ENCODE measurements at places on chromosomes 7 and 10.

DNA sequence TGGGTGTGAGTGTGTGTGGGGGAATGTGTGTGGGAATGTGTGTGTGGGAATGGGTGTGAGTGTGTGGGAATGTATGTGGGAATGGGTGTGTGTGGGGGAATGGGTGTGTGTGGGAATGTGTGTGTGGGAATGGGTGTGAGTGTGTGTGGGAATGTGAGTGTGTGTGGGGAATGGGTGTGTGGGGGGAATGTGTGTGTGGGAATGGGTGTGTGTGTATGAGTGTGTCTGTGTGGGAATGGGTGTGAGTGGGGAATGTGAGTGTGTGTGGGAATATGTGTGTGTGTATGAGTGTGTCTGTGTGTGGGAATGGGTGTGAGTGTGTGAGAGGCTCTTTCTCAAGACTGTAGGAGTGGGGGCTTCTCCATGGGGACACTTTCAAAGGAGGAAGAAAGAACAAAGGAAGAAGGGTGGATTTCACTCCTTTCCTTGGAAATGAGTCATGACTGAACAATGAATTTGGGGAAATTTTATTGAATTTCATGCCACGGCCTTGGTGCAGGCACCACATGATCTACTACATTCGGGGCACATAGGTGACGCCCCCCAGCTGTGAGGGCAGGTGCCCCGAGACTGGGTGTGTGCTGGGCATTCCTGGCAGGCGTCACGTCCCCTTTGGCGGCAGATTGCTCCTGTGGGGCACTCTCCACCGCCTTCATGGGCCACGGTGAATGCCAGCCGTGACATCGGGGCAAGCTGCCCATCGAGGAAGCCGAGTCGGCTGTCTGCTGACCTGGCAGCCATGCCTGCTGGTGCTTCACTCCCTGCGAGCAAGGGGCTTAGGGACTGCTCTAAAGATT lies 88.8 kb upstream of the INSIG1 start:
- peak; percentile 18 for DNase-seq

DNA sequence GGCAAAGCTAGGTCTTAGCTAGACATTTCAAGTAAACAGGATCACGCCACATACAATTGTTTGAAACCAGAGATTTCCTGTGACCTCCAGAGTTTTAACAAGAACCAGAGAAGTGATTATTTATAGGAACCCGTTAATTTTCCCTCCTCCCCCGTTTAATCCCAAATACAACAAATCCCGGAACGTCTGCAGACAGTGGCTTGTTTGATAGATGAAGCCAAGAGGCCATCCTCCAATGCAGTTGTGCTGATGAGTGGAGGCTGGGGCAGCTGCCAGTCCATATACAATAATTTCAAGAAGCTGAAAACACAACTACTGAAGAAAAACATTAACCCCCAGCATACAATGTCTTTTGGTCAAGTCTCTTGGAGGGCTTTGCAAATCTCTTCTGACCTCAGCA lies 971.6 kb upstream of the ZNF722 start:
- DNase-seq = no peak

GRCh38 chr10:62917475-62918238 lies 101.5 kb upstream of the EGR2 start:
- no peak for DNase-seq

DNA sequence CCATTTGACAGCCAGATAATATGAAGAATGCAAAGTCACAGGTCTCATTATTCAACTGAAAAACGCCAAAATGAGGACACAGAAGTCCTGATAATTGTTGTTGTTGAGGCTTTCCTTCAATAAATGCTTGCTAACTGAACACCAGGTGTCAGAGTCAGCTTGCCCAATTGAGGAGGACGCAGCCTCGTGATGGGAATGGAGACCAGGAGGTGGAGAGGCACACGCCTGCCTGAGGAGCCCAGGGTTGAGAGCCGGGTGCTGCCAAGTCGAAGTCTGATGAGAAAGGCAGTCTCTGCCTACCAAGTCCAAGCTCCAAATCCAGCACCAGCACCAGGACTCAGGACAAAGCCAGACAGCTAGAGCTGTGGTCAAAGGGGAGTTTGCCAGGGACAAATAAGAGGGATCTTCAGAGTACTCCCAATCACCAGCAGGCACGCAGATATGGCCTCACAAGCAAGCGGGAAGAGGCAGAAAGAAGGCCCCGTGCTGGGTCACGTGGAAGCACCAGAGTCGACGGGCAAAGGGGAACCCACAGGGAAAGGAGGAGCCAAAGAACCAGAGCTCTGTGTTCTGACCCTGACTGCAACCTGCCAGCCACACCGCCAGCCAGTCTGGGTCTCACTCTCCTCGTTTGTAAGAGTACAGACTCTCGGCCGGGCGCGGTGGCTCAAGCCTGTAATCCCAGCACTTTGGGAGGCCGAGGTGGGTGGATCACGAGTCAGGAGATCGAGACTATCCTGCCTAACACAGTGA lies 47.6 kb downstream of the VOPP1 start:
- no peak for DNase-seq

GRCh38 chr10:75450075-75450445 lies 18.6 kb downstream of the LRMDA start:
- DNase-seq = no peak

- no peak for DNase-seq
Measured at GRCh38 chr10:96673318-96674099, 46.8 kb downstream of the PIK3AP1 start.

GRCh38 chr10:113252650-113253618 lies 299.9 kb upstream of the HABP2 start:
- no peak for DNase-seq

DNA sequence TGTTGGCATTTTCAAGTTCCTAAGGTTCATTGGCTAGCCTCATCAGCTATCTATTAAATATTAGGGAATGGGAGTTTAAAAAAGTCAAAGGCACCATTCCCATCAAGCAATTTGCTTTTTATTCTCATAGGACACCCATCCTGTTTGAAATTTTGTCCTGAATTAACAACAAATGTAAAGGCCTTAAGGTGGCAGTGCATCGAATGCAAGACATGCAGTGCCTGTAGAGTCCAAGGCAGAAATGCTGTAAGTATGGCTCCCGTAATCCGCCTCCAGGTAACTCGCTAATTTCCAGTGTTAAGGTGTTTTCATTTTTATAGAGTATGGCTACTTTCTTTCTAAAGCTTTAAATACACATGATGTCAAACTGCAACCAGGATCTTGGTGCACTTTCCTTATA lies 141.9 kb upstream of the SAMD8 start:
- DNase-seq = no peak

DNA sequence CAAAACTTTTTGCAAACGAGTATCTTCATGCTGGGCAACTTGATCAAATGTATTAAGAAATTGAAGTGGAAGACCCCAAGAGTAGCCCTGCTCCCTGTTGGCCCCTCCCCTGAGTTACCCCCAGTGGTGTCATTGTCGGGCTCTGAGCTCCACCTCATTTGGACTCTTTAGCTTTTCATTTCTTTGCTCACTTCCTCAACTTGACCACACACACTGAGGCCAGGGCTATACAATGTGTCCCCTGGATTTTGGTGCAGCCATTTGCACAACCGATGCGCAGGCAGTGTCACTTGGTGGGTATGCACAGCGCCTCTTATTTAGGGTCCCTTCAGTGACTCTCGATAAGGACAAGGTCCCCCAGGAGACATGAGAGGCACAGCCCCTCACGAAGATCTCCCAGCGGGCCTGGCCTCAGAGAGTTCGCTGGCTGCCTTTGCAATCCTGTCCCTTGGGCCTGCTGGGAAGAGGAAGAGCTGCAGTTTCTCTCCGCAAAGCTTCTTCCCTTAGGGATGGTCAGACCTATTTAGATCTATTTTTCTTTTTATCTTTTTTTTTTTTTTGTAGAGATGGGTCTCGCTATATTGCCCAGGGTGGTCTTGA lies 2.5 kb upstream of the MUC3A start:
- DNase-seq = no peak

DNA sequence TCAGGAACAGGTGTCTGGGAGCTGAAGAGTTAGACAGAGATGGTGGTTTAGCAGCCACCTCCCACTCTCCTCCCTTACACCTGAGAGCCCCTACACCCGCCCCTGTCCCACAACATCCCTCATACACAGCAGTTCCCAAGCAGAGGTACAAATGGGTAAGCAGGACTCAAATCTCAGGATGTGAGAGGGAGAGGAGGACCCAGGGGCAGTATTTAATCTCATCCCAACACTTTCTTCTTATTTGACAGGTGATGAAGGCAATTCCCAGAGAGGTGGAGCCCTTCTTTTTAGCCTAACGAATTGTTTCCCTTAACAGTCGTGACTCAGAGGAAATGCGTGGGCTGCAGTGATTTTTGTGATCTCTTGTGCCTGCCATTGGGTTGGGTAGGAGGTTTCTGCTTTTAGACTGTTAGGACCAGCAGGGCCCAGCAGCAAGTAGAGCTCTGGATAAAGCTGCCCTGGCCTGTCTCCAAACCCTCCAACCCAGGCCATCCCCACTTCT lies 191.3 kb downstream of the HECW1 start:
- DNase-seq = peak; percentile 72

DNA sequence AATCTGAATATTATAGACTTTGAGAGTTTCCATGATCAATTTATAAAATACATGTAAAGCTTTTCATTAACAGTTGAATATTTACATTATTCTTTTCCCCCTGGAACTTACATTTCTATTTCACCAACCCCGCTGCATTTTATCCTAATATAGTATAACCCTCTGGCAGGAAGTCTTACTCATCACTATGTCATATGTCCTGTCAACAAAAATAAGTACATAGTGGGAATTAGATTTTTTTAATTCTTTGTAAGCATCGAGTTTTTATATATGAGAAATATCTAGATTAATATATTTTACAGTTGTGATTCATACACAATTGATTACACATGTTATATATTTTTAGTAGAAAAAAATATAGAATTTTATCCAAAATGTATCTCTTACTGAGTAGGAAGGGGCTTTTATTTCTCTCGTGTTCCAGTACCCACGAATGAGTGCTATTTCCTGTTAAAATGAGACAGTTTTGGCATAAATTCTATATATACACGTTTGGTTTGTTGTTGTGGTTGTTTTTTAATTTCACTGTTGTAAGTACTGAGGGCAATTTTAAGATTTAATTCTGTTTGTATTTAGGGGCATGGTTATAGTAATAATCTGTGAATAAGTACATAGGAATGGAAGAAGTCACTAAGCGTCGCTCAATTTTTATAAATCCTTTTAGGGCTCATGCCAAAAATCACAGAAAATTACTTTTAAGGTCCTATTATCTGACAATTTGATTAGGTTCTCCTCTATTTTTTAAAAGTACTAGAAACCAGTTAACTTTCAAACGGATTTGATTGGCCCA lies 87.1 kb downstream of the HECW1 start:
- no peak for DNase-seq

DNA sequence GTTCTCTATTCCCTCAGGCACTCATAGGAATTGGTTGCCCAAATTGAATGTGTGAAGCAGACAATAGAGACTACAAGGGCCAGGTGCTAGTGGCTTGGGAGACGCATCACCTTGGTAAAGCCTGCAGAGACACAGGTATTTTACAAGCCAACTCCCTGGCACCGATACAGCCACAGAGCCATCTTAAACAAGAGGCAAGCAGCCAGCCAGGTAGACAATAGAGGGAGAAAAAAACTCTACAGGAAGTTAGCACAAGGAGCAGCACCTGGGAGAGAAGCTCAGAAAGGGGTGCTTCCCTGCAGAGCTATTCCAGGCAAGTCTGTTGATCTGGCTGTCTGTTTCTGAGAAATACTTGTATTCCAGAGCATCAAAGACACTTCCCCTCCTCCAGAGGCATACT lies 43.0 kb upstream of the CDK1 start:
- no peak for DNase-seq

GRCh38 chr10:58731276-58731675 lies 218.6 kb downstream of the BICC1 start:
- DNase-seq = no peak

DNA sequence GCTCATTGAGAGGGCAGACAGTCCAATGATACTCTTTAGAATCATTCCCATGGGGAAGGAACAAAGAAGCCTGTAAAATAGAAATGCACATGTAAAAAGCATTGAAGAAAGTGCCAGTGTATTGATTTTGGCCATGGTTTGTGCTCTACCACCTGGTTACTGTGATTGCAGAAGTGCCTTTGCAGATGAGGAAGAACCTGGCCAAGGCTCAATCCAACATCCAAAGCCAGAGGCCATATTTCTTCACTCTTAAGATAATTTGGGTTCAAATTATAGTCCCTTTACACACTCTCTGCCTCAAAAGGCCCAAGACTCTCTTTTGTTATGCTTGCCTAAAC lies 122.1 kb downstream of the EGFR start:
- DNase-seq = no peak

- no peak for DNase-seq
Measured at GRCh38 chr7:1727812-1728570, 57.9 kb downstream of the ELFN1 start.

- no peak for DNase-seq
Measured at GRCh38 chr7:4054158-4054557, 627.9 kb upstream of the FOXK1 start.

DNA sequence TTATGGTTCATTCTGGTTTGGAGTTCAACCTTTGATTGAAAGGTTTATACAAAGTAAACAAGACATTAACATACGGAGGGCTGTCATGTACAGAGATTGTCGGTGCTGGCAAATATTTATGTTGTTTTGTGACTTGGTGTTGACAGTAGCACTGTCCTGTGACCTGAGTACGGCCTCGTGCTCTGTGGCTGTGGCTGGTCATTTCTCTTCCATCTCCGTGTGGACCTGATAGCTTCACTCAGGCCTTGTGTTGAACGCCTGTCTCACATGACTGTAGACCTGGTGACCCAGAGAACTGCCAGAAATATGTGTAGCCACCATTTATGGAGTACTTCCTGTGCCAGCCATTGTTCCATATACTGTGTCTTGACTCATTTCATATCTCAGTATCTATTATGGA lies 311.6 kb downstream of the CCDC3 start:
- DNase-seq = no peak

GRCh38 chr7:139830782-139831501 lies 1.9 kb downstream of the TBXAS1 start:
- no peak for DNase-seq

GRCh38 chr10:96829029-96829773 lies 2.9 kb upstream of the LCOR start:
- no peak for DNase-seq

- DNase-seq = no peak
Measured at GRCh38 chr10:33773253-33773573, 438.7 kb upstream of the NRP1 start.

DNA sequence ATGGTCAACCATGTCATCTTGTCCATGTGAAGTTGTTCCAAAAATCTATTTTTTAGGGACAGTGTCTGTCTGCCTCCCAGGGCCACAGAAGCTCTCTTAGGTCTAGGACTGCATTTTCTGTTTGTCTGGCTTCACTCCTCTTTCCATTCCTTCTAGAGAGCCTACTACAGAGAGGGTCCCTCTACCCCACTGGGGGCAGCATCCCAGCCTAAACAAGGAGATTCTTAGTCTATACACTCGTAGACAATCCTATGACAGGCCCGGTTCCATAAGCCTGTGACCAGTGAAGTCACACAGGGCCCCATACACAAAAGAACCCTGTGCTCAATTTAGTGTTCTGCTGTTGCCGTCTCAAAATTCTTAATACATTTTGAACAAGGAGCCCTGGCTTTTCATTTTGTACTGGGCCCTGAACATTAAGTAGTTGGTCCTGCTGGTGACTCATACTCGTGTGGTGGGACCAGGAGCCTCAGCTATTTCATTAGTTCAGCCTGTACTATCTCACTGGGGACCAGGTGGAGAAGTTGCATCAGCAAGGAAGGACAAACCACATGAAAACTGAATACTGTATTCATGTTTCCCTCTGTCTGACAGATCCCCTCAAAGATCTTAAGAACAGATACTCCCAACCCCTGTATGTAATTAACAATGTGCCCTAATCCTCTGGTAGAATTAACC lies 23.5 kb upstream of the FAM180A start:
- DNase-seq = no peak

- no peak for DNase-seq
Measured at GRCh38 chr10:118768041-118768919, 13.5 kb upstream of the CACUL1 start.

- no peak for DNase-seq
Measured at GRCh38 chr7:150356265-150356897, 12.2 kb upstream of the REPIN1 start.

Data from NCI-H226 (cell line).